GM13976 (cell line): ENCODE measurements at places on chromosomes 3 and 15.
A peak's percentile ranks its signal among the peaks of the same experiment; 100 is the strongest.

DNA sequence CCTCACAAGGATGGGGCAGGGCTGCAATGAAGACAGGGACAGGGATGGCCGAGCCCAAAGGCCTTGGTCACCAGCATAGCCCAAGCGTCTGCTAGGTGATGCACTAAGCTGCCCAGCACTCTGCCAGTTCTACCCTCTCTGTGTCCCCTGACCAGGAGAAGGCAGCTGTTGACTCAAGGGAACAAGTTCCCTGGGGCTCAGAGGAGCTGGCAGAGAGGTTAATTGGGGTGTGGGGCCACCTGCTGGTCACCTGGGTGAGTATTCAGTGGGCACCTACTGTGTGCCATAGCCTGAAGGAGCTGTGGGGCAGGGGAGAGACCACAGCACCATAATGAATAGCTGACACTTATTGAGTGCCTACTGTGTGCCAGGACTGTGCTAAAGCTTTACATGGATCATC lies 22.0 kb upstream of the DOCK3 start:
- peak; percentile 74 for DNase-seq

- no peak for DNase-seq
These were observed 73.9 kb upstream of the MFGE8 start for GRCh38 chr15:88986949-88987590.

DNA sequence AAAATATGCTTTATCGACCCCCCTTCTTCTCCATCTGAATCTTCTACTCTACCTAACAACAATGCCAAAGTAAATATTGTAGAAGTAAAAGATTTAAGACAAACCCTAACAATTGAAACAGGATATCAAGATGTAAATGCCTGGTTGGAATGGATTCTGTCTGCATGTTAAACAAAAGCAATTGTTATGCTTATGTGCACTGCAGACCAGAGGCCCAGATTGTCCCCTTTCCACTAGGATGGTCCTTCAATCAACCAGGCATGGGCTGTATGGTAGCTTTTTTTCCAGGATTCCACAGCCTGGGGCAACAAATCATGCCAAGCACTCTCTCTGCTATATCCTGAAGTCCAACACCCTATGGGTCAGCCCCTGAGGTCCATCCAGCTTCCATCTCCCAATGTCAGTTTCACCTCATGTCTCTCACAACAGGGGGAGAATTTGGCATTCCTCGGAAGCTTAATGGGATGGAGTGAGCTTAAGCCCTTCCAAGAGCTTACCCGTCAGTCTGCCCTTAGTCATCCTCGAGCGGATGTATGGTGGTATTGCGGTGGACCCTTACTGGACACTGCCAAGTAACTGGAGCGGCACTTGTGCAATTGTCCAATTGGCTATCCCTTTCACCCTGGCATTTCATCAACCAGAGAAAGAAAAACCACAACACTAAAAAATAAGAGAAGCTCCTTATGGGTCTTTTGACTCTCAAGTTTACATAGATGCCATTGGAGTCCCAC lies 36.2 kb downstream of the ZNF589 start:
- DNase-seq = no peak

- no peak for DNase-seq
These were observed 33.1 kb downstream of the WNT5A start for GRCh38 chr3:55453886-55454496.

GRCh38 chr3:59284926-59285325 lies 235.1 kb upstream of the CFAP20DC start:
- DNase-seq = no peak

DNA sequence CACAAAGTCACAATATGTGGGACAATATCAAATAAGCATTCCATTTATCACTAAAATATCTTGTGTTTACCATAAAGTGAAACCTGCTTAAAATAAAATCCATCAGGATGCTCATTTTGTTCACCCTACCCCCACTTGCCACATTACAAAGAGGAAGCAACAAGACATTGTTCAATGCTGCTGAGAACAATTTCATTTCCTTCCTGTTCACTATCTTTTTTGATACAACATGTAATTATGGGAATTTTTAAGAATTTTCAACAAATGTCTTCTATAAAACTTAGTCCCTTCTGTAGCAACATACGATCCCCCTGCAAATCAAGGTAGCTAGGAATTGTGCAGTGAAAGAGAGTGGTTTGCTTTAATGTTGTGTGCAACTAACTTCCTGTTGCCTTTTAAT lies 34.9 kb upstream of the GPR160 start:
- no peak for DNase-seq

DNA sequence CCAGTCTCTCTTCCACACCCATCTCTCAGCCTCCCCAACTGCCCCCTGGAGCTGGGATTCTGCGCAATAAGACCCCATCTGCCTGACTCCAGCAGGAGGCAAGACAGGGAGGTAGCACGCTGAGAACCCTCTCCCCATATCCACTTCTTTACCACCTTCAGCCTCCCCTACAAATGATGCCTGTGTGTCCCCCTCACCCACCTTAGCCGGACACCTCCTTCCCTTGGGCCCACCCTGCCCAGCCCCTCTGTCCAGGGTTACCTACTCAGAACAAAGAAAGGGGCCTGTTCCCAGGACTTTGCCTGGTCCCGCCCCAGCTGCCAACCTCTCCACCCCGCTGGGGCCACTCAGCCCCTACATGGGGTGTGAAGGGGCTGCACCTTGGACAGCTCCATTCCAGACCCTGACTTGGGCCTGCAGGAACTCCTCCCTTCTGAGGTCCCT lies 40.8 kb upstream of the ATP2B2 start:
- DNase-seq = no peak

GRCh38 chr15:61032600-61033286 lies 196.4 kb downstream of the RORA start:
- no peak for DNase-seq

DNA sequence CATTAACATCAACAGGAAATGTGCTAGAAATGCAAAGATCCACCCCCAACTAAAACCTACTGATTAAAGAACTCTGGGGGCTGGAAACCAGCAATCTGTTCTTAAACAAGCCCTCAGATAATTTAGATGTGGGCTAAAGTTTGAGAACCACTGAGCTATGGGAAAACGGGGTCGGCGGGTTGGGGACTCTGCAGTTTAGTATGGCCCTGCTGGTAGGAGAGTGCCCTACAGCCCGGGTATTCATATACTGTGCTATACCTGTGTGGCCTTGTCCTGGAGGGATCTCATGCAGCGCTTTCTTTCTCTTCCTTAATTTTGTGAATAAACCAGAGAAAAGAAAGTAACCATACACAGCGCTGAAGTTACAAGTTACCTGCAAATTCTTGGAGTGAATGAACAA lies 189.7 kb upstream of the GBE1 start:
- no peak for DNase-seq
